ENCODE measurements at places on chromosomes 2 and 18.

- DNase-seq: no peak
Measured at GRCh38 chr2:16069933-16070647, 129.7 kb downstream of the MYCN start.

DNA sequence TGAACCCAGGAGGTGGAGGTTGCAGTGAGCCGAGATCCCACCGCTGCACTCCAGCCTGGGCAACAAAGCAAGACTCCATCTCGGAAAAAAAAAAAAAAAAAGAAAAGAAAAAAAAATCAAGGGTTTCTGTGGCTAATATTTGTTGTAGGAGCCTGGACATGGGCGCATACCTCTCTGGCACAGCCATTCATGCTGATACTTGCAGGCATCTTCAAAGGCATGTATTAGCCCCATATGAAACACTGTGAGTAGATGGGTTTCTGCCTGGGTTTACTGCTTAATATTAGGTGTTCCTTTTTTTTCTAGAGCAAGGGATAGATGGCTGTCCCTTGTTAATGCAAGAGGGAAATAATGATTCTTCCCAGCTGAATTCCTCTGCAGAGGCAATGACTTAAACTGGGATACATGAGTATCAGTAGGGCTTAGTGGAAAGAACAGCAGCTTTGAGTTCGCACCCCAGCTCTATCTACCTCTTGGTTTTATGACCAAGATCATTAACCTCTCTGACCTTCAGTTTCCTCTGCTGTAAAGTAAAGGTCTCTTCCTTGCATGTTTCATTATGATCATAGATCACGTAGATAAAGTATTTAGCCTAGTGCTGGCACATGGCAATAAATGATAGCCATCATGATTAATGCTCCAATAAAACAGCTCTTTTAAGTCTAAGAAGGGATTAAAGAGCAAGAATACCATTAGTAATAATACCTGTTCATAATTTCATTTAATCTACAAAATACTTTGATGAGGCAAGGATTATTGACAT lies 4.5 kb upstream of the ATL2 start:
- DNase-seq: no peak

DNA sequence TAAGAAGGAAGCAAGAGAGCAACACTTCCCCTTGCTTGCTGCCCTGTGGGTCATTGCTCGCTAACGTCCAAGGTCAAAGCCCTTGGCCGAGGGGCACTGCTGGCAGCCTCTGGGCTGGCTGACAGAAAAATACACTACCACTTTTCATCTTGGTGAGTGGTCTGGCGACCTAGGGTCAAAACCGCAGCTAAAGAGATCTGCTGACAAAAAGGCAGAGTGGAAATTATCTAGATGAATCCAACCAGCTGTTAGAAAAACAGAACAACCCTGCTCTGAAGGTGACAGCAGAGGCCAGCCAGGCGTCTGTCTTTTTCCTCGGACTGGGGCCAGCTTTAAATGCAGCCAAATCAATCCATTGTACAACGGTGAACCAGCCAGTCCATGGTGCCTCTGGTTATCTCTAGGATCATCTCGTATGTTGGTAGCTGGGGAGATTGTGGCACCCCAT lies 92.6 kb downstream of the CD8B2 start:
- no peak for DNase-seq

- DNase-seq: no peak
Measured at GRCh38 chr2:64858541-64859311, 130.5 kb upstream of the SLC1A4 start.

GRCh38 chr2:176150584-176151441 lies 537 bp upstream of the HOXD4 start:
- no peak for DNase-seq

DNA sequence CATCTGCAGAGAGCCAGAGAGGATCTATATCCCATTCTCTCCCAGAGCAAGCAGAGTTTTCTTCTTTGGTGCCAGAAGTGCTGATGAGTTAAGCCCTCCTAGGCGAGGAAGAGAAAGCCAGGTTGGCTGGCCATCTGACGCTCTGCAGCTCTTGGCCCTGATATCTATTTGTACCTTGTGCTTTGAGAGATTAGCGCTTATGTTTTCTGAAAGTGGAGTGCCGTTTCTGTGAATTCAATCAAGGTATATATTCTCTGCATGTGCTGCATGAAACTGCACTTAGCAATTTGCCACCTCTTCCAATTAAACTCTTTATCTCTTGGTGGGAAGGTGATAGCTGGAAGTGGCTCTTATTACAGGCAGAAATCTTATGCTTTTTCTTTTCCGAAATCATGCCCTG lies 177.5 kb downstream of the LPIN1 start:
- no peak for DNase-seq

DNA sequence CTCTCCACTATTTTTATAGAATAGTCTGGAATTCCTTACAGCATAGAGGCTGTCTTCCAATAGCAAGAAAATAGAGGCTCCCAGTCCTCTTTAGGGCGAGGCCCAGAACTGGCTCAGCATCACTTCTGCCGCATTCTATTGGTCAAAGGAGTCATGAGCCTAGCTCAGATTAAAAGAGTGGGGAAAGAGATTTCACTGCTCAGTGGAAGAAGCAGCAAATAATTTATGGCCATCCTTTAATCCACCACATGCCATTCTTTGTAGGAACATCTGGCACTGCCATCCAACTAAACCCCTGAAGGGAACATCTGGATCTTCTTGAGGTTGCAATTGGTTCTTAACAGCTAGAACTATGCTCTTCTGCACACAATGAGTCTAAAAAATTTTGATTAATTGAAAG lies 43.4 kb upstream of the NEUROD1 start:
- DNase-seq: no peak

Data from stimulated activated CD4-positive, alpha-beta T cell treated with anti-CD3 and anti-CD28 coated beads, Interleukin-4, amount 100 ng/mL, for 24 hours (primary cell).